Right renal cortex interstitium (tissue), 3 donors: ENCODE measurements at places on chromosomes 7 and 10.

GRCh38 chr10:44787480-44788075 is 123.6 kb upstream of the TMEM72 start:
- DNase-seq = no peak

- no peak for DNase-seq
Measured at GRCh38 chr7:136942401-136942800, 73.9 kb downstream of the CHRM2 start.

DNA sequence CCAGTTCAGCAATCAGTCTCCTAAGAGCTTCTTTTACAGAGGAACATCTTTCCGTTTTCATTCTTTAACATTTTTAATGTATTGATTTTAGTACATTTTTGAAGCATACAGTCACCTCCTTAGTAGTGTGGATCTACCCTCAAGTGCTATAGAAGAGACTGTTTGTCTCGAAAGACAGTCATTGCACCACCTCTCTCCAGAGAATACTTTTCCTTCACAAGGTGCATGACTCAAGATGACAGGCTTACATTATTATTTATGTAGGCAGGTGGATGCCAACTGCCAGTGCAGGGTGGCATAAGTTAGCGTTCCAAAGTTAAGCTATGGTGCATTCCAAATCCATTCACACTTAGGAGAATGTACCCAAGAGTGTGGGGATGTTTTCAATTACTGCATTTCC is 71.8 kb downstream of the ZEB1 start:
- no peak for DNase-seq

GRCh38 chr7:31882187-31882586 is 188.0 kb downstream of the PDE1C start:
- DNase-seq = no peak

DNA sequence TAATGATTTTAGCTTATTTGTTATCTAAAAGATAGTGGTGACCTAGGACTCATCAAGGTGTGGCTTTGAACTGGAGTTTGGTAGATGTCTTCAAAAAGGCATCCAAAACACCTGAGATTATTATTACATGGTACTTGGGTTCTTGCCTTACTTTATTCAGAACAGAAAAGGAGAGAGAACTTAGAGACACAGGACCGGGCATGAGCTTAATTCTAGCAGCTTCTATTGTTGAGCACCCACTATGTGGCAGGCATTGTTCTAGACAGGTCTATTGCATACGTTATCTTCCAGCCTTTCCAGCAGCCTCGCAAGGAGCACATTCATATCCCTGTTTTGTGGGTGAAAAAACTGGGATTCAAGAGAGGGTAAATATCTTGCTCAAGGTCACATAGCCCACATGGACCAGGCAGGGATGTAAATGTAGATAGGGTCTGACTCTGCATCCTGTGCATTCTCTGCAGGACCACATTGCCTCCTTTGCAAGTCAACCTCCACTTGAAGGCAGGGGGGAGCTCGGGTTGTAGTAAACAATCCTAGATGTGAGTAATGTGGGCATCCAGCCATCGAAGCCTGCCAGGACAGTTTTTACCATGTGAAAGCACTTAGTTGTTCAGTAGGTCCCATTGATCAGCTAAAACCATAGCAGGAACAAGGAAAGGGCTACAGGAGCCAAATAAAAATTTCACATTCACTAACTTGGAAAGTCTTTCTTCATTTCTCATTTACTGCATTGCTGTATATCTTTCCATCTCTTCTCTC is 551.4 kb downstream of the LRMDA start:
- DNase-seq = no peak

DNA sequence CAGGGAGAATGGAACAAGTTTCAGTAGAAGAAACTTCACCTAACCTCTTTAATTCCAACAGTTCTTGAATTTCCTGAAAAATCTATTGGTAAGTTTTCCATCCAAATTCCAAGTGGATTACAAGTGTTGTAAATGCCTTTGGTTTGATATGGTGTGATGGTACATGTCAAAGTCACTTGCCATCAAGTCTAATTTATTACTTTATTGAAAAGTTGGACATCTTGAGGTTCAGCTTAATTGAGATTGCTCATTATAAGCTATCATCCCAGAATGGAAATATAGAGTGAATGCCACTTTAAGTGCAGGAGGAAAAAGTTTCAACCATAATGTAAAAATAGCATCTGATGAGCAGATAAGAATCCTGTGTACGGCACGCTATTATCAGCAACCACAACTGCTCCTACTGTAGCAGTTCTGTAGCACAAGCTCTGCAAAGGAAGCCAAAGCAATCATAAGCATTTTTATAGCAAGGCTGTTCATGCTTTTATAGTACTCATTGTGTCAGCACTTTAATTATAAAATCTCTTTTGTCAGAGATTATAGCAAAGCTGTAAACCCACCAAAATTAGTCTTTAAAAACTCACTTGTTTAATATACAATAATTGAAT is 991.8 kb upstream of the PHF14 start:
- no peak for DNase-seq

GRCh38 chr10:103784723-103785418 is 70.5 kb downstream of the SH3PXD2A start:
- no peak for DNase-seq
